NCI-H526 (cell line): ENCODE measurements at places on chromosomes 1 and 21.

GRCh38 chr1:6795661-6796060 is 10.4 kb downstream of the CAMTA1 start:
- no peak for DNase-seq

DNA sequence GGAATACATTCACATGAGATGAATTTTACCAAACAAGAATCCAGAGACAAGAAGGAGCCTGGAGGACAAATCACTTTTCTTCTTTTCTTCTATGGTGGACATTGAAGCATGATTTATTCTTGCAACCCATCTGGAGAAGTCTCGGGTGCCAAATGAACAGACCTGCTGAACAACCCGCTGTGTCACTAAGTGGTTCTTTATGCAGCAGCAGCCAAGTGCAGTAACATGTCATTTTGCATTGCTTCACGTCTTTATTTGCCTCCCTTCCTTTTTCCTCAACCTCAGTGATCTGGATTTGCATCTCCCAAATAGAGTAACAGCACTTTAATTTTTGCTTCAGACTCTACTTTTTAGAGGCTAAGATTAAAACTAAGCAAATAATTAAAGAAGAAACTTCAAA is 50.0 kb upstream of the TENT5C start:
- DNase-seq = no peak

GRCh38 chr1:194062962-194063361 is 876.5 kb upstream of the B3GALT2 start:
- no peak for DNase-seq

DNA sequence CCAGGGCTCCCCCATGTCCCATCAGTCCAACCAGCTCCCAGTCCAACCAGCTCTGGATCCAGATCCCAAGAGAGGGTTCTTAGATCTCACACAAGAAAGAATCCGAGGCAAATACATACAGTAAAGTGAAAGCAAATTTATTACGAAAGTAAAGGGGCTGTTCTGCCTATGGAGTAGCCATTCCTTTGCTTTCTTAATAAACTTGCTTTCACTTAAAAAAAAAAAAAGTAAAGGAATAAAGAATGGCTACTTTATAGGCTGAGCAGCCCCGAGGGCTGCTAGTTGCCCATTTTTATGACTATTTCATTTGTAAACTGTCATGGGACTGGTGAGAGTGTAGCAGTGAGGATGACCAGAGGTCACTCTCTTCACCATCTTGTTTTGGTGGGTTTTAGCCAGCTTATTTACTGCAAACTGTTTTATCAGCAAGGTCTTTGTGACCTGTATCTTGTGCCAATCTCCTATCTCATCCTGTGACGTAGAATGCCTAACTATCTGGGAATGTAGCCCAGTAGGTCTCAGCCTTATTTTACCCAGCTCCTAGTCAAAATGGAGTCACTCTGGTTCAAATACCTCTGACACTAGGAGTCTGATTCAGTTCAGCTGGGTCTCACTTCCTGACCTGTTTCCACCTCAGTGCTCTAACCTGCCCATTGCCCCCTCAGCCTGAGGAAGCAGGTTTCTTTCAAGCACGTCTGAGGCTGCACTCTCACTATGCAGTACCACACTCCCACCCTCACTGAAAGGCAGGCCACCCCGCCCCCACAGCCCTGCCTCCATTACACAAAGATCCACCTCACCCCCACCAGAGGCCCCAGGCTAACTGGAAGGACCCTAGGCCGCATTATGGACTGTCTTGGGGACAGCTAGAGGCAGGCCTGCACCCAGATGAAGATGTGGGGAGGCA is 26.5 kb upstream of the ATP2B4 start:
- no peak for DNase-seq

DNA sequence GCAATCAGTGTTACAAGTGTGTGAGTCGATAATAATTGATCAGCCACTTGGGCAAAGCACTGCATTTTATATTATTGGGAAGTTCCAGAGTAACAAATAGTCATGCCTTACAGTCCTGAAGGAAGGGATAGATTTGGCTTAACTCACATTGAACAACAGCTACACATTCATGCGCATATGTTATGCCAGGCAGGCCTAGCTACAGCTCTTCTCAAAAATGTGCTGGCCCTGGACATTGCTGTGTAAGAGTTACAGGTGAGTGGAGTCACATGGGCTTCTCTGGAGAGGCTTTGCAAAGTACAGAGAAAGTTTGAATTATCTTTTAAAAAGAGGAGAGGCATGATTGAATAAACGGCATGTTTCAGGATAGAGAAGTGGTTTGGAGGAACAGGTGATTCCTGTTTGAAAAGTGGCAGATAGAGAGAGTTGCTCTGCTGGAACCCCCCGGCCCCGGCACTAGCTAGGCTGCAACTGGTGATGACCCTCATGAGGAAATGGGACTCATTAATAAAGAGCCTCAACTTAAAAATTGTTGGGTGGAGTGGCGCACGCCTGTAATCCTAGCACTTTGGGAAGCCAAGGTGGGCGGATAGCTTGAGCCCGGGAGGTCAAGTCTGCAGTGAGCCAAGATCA is 200.6 kb downstream of the CRB1 start:
- no peak for DNase-seq

DNA sequence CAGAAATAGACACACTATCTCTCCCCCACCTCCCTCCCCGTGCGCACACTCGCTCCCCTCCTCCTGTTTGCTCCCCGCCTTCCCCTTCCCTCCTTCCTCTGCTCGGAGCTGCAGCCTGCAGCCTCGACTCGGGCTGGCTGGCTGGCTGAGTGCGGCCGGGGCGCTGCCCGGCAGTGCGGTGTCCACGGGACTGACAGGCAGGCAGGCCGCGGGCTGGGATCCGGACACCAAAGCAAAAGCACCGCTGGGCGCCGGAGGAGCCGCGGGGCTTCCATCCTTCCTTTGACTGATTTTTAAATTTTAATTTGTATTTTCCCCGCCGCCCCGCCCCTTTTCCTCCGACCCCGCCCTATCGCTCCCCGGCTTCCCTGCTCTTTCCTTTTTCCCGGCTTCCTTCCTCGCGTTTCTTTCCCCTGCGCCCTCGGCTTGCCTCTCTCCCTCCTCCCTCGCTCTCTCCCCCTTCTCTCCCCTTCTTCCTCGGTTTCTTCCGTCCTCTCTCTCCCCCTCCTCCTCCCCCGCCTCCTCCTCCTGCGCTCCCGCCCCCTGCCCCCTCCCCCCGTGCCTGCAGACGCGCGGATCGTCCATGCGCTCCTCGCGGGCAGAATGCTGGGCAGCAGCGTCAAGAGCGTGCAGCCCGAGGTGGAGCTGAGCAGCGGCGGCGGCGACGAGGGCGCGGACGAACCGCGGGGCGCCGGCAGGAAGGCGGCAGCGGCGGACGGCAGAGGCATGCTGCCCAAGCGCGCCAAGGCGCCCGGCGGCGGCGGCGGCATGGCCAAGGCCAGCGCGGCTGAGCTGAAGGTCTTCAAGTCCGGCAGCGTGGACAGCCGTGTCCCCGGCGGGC is 109.4 kb downstream of the NAV1 start:
- DNase-seq = peak; percentile 66

DNA sequence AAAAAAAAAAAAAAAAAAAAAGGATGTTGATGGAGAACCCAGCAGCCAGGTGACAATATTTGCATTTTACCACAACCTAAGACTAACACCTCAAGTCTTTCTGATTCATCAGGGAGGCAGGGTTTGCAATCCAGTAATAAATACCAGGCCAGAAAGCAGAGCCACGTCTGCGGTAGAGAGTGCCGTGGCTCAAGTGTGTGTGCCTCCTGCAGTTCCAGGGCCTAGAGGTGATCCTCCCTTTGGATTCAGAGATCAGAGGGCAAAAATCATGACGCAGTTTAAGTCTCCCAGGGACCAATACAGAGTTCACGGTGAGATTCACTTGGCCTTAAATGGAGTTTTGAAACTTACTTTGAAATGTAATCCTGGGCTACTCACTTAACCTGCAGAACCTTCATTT is 34.9 kb downstream of the TMCO4 start:
- peak; percentile 13 for DNase-seq

GRCh38 chr1:117284399-117285215 is 73.9 kb upstream of the VTCN1 start:
- DNase-seq = peak; percentile 90

- peak; percentile 71 for DNase-seq
Observed at GRCh38 chr1:167083066-167083665, 7.0 kb downstream of the GPA33 start.

GRCh38 chr1:3603571-3604467 is 7.5 kb downstream of the MEGF6 start:
- DNase-seq = no peak

- no peak for DNase-seq
Observed at GRCh38 chr1:8911416-8912309, 33.2 kb upstream of the ENO1 start.

DNA sequence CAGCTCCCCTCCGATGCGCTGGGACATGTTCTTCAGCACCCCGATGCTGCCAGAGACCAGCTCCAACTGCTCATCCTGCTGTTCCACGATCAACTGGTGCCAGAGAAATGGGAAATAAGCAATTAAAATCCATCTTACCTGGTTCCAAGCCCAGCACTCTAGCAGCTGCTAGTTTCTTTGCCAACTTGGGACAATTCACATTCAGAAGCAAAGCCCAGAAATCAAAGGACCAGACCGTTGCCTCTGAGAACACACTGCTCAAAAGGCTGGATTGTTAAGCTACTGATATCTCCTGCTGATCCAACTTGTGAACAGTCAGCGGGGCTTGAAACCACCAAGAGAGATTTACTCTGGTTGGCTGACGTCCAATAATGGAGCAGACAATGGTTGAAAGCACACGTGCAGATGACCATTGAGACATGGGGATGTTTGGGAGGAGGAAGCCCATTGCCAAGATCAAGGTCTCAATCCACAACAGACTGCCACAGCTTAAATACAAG is 34.4 kb downstream of the STX6 start:
- DNase-seq = no peak

GRCh38 chr1:74548961-74549750 is 36.7 kb upstream of the LRRC53 start:
- DNase-seq = peak; percentile 42

GRCh38 chr1:209783386-209783785 is 973 bp downstream of the C1orf74 start:
- DNase-seq = no peak

GRCh38 chr21:31526040-31526439 is 133.5 kb upstream of the SOD1 start:
- no peak for DNase-seq

DNA sequence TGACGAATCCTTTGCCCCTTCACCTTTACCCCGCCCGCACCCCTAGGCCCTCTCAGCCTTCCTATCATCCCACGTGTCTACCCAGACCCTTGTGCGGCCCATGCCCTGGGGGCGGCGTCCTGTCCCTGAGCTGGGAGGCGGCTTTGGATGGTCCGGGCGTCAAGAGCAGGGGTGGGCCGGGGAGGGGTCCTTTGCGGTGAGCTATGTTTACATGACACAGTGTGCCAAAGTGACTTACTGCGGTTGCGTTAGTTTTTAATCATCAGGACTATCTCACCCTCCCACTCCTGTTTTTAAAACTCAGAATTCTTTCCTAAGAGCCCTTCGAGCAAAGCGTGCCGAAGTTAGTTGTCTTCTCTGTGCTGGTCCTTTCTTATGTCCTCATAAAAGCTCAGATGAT is 144.6 kb downstream of the PGBD5 start:
- DNase-seq = no peak

DNA sequence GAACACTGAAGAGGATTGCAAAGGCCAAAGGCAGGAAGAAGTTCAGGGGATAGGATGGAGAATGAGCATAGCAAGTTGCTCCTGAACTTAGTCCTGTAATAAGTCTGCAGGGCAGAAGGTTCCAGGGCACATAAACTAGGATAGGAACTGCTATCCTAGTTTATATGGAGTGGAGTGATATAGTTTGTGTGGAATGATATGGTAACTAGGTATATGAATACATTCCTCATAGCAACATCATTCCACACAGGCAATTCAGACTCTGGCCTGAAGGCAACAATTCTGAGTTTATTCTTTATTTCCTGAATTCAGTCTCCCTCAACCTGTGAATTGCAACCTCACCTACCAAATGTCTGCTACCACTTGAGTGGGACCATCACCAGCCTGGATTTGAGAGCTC is 154.9 kb upstream of the GREM2 start:
- no peak for DNase-seq

DNA sequence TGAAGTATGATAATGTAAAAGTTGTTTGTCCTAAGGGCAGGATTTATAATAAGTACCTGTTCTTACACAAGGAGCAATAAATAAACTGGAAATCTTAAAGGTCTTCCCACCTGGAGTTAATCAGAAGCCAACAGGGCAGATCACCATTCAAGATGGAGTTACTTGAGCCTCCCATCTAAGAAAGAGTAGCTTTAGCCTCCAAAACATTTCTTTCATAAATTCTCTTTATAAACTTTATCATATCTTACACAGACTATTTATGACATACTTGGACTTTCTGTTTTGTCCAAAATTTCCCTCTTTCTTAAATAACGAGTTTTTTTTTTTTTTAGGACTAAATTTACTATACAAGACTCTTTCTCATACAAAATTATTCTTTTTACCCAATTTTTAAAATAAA is 18.5 kb downstream of the OR2T1 start:
- DNase-seq = no peak

GRCh38 chr1:12636098-12636950 is 7.6 kb upstream of the AADACL4 start:
- no peak for DNase-seq

DNA sequence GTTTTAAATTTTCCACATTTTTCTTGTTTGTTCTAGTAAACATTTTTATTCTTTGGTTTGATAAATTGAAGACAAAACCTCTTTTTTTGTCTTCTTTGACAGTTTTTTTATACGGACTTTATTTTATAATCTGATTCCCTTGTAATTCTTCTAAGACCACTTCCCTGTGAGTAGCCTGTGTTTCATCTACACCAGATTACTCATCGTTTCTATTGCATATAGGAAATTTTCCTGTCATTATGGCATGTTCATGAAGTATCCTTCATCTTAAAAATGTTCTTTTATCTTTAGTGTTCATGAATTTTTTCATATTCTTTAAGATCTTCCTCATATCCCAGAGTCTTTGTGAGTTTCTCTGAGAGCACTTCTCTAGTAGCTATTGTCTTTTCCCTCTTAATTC is 109.8 kb downstream of the USP25 start:
- DNase-seq = no peak

- DNase-seq = no peak
Observed at GRCh38 chr1:119987686-119988085, 81.8 kb downstream of the NOTCH2 start.

DNA sequence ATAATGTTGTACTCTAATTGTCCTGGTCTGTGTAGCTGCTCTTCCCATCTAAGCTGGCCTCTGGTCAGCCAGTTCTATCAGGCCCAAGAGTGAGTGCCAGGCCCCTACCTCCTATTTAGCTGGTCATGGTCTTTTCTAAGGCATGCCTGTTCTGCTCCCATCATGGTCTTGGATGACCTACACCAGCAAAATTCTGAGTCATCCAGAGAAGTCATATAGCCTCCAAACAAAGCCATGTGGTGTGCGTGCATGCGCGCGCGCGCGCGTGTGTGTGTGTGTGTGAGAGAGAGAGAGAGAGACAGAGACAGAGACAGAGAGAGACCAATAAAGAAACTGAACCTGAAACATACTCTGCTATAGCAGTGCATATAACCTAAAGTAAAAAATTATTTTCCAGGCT is 254.4 kb downstream of the BRINP2 start:
- DNase-seq = no peak

DNA sequence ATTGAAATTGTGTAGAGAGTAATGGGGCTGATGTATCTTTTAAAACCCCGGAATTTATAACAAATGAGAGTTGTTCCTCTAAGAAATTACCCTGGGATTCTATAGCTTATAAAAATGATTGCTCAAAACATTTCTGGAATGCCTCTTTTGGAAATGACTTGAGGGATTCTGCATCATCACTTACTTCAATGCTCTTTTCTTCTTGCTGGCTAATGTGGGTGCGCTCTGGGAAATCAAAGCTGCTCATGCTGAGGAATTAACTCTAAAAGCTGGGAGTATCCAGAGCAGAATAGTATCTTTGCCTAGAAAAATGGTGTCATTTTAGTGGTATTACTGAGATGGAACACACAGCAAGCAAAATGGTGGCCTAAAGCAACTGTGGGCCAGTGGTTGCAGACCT is 23.0 kb upstream of the TBX15 start:
- no peak for DNase-seq
